Mammary epithelial cell (primary cell): ENCODE measurements at places on chromosomes 1 and 21. TPM values are rescaled to one million over a fixed set of nuclear protein-coding genes. Genes with fewer than 3 reads are reported as not detected.

Gene CFHR4
- not detected for total RNA-seq

GRCh38 chr1:10117865-10118264 lies 85.1 kb downstream of the UBE4B start:
- no peak for DNase-seq

DNA sequence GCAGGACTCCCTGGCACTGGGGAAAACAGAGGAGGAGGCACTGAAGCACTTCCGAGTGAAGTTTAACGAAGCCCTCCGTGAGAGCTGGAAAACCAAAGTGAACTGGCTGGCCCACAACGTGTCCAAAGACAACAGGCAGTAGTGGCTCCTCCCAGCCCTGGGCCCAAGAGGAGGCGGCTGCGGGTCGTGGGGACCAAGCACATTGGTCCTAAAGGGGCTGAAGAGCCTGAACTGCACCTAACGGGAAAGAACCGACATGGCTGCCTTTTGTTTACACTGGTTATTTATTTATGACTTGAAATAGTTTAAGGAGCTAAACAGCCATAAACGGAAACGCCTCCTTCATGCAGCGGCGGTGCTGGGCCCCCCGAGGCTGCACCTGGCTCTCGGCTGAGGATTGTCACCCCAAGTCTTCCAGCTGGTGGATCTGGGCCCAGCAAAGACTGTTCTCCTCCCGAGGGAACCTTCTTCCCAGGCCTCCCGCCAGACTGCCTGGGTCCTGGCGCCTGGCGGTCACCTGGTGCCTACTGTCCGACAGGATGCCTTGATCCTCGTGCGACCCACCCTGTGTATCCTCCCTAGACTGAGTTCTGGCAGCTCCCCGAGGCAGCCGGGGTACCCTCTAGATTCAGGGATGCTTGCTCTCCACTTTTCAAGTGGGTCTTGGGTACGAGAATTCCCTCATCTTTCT lies 75.5 kb downstream of the PIK3CD start:
- DNase-seq: no peak

DNA sequence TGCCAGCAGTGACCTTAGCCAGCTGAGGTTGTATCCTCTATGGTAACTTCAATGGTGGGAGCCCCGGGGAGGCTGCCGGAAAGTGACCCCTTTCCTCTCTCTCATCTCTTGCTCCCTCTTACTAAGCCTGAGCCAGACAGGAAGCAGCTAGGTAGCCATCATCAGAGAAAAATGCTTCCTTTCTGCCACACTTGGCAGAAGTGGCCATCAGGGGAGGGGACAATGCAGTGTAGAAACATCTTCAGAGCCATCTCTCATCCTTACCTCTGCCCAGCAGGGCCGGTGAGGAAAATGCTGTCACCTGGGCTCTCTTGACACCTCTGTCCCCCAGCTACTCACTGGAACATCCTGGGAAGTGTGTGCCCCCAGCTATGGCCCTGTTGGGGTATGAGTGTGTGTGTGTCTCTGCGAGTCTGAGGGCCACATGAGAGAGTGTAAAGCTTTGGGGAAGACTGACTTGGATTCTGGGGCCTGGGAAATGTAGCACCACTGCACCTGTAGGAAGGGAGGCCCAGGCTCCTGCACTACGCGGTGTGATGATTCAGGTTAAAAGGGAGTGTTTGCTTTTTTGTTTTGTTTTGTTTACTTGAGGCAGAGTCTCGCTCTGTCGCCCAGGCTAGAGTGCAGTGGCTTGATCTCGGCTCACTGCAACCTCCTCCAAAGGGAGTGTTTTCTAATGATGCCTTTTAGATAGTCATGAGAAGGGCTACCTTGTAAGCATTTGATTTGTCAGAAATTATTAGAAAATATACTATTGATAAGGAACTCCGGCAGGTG lies 48.7 kb upstream of the CNTN2 start:
- DNase-seq: no peak

DNA sequence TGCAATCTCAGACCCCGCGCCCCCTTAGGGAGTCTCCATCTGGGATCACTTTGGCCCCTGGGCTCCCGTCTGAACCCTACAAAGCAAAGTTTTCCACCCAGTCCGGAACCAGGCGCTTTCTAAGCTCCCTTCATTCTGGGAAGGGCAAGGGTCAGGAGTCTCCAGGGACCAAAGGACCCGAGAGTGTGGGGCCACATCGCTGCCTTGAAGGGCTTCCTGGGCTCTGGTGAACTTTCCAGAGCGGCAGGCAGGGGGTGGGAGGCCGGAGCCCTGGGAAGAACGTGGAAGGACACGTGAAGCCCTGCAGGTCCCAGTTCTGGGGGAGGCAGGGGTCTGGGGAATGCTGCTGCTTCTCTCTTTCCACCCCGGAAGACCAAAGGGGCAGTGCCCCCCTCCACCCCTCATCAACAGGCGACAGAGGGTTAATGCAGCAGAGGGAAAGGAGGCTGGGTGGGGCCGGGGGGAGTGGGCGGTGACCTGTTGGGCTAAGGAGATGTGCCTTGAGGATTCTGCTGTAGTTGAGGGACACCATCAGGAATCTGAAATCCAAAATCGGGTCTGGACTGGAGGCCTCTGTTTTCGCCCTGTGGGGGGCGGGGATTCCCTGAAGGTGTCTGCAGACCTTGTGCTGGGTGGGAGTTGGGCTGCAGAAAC lies 734 bp downstream of the CDK18 start:
- DNase-seq: no peak

- DNase-seq: no peak
Observed at GRCh38 chr1:184686540-184686939, 68.1 kb downstream of the EDEM3 start.

DNA sequence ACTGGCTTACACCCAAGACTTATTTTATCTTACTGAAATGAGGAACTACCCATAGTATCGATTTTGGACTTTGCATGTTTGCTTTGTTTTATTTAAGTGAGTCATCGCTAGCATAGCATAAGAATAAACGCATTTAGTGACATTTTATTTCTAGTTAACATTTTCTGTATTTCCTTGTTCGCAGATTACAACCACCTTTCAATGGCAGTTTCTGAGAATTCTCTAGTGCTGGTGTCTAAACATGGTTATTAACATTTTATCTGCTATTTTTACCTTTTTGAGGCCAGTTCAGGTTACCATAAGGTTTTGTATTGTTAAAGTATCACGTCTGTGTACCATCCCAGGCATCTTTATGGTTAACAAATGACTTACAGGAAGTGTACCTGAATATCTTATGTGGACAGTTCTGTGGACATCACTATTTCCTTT lies 24.5 kb downstream of the EEIG2 start:
- no peak for DNase-seq

Gene GPATCH2
- 18.8 TPM in 2 replicates for total RNA-seq

DNA sequence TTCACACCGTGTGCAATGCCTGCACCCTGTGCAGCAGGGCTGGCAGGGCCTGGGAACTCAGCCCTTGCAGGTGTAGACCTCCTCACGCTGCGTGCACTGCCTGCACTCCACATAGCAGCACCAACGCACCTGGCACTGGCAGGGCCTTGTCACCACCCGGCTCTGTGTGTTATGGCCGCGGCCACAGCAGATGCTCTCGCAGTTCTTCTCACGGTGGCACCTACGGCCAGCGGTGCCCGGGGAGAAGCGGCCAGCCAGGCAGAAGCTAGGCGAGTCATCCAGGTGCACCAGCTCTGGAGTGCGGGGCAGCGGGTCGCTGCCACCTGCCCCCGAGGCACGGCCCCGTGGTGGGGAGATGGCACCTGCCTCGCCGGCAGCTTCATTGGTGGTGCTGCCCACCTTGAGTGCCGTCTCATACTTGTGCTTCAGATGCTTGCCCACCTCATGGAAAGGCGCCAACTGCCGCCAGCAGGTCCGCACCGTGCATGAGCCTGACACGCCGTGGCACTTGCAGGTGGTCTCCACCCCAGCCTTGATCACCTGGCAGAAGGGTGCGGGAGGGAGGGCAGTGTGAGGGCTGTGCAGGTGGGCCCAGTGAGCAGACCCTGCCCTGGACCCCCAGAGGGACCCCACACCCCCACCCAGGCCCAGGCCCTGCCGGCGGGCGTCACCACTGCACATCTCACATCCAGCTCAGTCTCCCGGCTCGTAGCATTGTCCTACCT lies 26.1 kb downstream of the WNT9A start:
- no peak for DNase-seq

Gene DNASE2B
- total RNA-seq: not detected

DNA sequence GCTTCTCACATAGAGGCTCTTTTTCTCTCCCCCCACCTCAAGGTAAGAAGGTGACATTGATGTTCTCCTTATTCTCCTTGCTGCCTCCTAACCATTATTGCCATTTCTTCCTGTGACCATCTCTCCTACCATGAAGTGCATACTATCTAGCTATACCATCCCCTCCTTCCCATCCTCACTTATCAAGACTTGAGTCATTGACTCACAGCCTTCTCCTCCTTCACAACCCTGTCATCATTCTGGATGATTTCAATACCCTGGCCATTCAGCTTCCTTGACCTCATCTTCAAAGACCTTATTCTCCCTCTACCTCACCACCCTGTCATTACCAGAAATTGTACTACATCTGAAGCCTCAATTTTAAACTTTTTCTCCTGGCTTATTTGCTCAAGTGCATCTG lies 10.9 kb upstream of the HIPK1 start:
- no peak for DNase-seq

Gene VANGL1
- 14.0 and 24.2 TPM in 2 replicates for total RNA-seq
